ENCODE measurements at places on chromosomes 6 and 20.

- DNase-seq, result no peak
Observed at GRCh38 chr6:11428371-11428770, 109.2 kb upstream of the TMEM170B start.

GRCh38 chr20:5072756-5073659 is 46.8 kb downstream of the PCNA start:
- DNase-seq, result peak; percentile 80

DNA sequence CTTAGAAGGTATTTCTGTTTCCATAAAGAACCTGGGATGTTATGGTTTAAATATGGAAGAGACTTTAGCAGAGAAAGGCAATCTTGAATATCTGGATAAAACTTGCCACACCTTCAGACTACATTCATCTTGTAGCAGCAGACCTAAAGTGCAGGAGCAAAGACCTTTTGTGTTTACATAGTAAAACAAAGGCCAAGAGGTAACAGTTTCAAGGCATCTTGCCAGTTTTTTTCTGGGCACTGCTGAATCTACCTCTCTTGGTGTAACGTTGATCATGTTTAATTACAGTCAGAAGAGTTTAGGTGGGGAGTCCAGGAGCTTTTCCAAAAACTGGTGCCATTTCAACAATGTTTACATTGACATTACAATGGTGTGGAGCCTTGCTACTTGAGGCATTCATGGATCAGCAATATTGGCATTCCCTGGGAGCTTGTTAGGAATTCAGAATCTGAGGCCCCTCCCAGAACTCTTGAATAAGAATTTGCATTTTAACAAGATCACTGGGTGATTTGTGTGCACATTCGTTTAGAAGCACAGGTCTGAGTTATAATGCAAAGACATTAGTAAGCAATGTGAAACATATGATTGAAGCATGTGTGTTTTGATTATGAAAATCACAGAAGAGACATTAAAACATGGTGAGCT is 94.5 kb downstream of the F13A1 start:
- DNase-seq, result no peak

- no peak for DNase-seq
Observed at GRCh38 chr20:14259689-14260088, 77.7 kb downstream of the FLRT3 start.

- no peak for DNase-seq
Observed at GRCh38 chr6:86331265-86331840, 606.0 kb upstream of the HTR1E start.

DNA sequence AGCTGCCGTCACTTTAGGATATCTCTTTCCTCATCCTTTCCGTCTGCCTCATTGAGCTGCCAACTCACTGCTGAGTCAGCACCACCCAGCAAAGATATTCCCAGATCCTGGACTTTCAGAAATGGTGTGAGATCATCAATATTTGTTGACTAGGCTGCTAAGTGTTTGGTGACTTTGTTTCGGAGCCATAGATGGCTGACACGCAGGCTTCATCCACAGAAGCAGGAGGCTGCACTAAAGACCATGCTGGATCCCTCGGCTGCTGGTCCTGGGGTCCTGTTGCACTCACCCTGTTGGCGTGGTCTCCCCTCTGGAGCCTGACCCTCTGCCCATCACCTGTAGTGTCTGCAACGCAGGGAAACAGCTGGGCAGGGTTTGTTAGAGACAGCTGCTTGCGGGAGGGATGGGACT is 96.5 kb downstream of the ERMARD start:
- no peak for DNase-seq

DNA sequence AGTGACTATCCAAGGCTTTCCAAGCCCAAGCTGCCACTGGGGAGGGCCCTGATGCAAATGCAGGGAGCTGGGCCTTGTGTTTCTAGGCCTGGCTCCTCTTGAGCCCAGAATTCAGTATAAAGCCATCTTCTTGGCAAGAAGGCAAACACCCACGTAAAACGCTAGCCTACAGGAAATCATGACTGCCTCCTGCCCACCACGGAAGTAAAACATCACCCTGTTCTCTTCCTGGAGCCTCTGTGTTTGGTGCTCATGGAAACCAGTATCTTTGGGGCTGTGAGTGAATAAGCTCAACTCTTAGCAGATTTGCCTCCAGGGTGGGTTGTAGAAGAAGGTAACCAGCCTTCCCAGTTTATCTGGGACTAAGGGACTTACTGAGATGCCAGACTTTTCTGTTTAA is 271.0 kb downstream of the ZNF217 start:
- no peak for DNase-seq

DNA sequence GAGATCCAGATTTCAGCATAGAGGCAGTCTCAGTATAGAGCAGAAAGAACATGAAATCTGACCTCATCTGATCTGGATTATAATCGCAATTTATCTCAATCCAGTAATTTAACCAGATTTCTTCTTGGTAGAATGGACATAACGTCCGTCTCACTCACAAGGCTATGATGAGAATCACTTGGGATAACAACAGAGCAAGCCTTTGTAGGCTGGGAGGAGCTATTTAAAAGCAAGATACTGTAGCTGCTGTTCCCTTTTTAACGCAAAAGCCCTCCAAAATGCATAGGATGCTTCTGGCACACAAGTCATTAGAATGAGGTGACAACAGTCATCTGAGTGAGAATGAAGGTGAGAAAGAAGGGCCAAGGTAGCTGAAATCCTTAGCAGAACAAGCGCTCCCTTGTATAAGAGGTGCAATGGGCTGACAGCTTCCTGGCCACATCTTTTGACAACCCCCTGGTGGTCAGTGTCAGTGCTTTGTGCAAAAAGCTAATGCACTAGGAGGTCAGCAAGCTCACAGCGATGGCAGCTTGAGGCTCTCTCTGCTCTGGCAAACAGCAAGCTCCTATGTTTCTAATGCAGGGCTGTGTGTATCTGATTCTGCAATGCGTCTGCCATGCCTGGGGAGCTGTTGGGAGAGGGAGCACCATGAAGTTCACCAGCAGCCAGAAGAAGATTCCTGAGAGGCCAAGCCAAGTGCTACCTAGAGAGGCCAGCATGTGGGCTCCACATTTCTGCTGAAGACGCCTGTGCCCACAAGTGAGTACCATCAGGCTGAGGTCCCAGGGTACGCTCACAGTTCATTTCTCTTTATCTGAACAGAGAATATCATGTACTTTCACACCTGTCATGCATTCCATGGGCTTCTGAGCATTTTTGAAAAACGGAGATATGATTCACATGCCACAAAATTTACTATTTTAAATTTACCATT is 16.2 kb downstream of the METTL24 start:
- no peak for DNase-seq

DNA sequence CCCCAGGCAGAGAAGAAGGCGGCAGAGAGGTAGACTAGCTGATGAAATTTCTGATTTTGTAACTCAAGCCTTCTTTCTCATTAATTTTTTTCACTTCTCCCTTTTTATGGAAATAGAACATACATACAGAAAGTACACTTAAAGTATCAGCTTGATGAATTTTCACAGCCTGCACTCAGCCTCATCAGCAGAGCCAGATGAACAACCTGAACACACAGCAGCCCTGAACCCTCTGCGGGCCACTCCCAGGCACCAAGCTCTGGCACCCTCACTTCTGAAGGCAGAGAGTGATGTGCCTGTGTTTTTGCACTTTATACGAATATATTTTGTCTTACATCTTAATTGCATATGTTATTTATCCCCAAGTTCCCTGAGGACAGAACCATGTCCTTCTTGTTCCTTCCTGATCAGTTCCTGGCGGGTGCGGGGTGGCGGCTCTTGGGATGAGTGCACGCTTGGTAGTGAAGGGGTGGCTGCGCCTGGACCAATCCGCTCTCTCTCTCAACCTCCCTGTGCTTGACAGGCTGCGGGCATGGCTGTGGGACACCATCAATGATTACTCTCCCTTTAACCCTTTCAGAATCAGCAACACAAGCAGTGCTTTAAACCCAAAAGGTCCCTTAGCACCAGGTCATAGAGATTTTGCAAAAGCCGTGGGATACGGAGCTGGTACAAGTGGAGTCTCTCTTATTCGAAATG is 34.8 kb upstream of the AFDN start:
- DNase-seq, result no peak

- DNase-seq, result no peak
Observed at GRCh38 chr6:89525786-89526562, 93.0 kb downstream of the ANKRD6 start.

- DNase-seq, result no peak
Observed at GRCh38 chr6:111027219-111027618, 45.4 kb downstream of the RPF2 start.

DNA sequence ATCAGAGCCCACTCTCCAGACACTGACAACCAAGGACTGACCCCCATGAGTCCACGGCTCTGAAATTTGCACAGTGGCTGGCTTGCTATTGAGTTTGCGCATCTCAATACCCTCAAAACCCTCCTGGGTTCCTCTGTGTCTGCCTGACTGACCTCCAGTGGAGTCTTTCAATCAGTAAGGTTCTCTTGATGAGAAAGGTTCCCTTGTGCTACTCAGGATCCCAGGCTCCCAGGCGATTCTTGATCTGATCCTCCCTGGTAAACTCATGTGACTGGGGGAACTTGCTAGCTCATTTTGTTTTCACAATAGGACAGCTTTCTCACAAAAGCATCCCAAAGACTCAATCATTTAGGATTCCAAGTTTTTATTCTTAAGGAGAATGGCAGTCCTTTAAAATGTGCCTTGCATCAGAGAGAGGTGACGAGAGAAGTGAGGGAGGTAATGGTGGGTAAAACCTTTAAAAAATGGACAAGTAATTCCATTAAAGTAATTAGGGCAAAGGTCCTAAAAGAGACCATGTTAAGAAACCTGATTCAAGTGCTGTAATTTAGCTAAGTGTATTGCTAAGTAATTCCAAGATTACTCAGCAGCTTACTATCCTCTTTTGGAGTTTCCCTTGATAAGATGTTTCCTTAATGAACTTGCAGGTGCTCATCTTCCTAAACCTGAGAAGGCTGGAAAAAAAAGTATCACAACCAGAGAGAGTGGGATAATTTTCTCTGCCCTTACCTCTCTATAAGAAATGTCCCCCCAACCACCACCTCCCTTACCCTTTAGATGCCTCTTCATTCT is 304.7 kb upstream of the SGK1 start:
- DNase-seq, result no peak

GRCh38 chr20:2752567-2753460 is 47.6 kb downstream of the CPXM1 start:
- peak; percentile 49 for DNase-seq

- peak; percentile 76 for DNase-seq
Observed at GRCh38 chr6:84329516-84329915, 102.1 kb upstream of the CEP162 start.

DNA sequence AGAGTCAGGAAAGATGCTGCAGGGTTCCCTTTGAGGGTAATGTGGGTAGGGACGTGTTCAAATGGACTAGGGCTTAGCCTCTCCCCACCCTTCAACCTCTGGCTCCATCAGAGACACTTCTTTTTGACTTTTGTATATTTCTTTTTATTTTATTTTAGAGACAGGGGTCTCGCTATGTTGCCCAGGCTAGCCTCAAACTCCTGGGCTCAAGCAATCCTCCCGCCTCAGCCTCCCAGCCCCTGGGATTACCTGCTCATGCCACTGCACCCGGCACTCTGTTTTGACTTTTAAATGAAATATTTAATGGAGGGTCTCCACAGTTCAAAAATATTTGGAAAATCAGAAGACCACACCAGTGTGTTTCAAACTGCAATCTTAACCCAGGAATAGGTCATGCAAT is 8.6 kb downstream of the HNF4A start:
- DNase-seq, result no peak
